NCI-H2227 treated with DMSO at 0.1 percent for 48 hours (cell line): ENCODE measurements at places on chromosomes 1 and 21.
A peak's percentile ranks its signal among the peaks of the same experiment; 100 is the strongest.

DNA sequence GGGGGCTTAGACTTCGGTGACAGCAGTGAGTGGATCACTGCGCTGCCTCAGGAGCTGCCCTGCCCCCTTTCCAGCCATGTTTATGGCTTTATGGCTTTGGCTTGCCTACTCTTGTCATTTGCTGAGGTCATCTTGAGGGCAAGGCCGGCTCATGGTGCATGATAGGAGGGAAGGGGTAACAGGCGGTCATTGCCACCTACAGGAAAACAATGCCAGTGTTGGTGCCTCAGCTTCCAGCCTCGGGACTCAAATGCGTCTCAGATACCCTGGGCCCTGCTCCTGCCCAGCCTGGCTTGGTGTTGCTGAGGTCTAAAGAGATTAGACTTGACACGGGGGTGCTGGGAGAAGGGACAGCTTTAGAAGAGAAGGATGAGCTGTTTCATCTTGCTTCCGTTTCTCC lies 14.5 kb downstream of the KDF1 start:
- no peak for DNase-seq

DNA sequence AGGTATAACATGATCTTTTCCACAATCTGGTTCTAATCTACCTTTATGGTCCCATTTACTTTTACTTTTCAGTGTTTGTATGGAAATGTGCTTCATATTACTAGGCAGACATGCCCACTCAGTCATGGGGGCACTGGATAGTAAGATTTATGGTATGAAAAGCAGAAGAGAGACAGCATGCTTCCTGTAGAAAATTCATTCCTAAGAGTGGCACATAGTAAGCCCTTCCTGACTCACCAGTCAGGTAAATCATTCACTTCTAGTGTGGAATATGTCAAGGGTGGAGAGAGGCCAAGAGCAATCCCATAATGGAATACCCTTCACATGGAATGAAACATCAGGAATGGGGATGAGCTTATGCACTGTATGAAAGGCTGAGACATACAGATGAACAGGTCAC lies 49.5 kb upstream of the BCL10 start:
- DNase-seq, result no peak

GRCh38 chr1:116277840-116278540 lies 95.1 kb upstream of the ATP1A1 start:
- no peak for DNase-seq

DNA sequence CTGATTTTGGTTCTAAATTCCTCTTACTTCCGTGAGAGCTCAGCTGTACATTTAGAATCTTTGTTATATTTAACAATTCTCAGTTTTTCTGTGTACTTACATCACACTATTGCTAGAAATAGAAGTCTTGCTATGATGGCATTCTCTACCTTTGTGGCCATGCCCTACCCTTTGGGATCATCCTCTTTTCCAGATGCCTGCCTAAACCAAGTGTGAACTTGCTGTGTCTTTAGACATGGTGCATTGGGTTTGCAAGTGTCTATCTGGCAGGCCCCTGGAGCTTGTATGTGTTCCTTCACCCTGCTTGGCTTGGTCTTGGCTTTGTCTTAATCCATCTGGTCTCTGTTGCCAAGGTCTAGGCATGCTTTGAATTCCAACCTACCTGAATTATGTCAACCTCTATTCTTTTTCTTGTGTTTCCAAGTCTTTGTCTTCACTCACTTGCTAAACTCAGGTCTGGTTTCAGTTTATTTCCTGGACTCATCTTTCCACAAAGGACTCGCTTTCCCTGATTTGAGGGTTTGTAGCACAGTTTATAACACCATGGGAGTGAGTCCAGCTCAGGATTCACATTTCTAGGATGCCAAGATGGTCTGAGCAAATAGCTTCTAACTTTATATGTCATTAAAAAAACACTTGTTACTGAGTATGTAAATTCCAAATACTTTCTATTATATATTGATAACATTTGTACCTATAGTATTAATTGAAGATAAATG lies 20.6 kb upstream of the APOBEC4 start:
- no peak for DNase-seq

- DNase-seq, result no peak
Observed at GRCh38 chr1:201281573-201281972, 1.7 kb upstream of the PKP1 start.

- no peak for DNase-seq
Observed at GRCh38 chr21:36783612-36784374, 84.9 kb downstream of the SIM2 start.

- no peak for DNase-seq
Observed at GRCh38 chr1:47617381-47618221, 179.8 kb downstream of the FOXD2 start.

GRCh38 chr1:20723159-20723536 lies 5.3 kb upstream of the KIF17 start:
- DNase-seq, result no peak

- DNase-seq, result no peak
Observed at GRCh38 chr1:102732927-102733326, 375.4 kb downstream of the COL11A1 start.

GRCh38 chr1:172578586-172578985 lies 45.6 kb downstream of the SUCO start:
- DNase-seq, result no peak

DNA sequence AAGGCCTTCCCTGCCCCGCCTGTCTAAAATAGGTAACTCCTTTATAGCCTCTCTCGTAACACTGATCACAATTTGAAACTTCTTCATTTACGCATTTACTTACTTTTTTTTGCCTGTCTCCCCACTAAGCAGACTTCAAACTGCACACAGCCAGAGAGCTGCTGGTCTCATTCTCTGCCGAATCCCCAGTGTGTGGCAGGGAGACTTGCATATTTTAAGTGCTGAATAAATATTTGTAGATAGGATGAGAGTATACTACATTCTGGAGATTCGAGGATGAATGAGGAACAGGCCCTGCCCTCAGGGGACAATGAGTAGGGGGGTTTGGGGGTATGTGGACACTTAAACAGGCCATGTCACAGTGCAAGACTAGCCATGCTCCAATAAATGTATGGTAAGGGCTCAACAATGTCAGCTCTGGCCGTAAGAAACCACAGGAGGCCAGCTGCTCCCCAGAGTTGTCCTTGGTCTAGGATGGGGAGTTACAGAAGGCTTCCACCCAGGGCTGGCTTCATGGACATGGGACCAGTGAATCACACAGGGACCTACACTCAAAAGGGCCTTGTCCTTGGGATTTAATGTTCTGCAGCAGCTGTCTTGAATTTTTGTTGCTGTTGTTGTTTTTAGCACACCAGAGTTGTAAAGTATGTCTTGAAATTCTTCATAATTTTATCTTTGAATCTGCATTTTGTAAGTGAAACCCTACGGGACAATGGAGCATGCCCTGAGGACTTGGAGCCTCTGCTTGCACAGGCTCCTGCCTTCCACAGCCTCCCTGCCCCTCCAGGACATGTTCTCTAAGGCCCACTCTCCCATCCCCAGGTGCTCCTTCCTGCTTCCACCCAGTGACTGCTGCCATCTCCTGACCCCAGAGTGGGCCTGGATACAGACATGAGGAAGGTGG lies 8.5 kb downstream of the DIO1 start:
- DNase-seq, result no peak

GRCh38 chr1:159092036-159092760 lies 15.6 kb upstream of the AIM2 start:
- no peak for DNase-seq

GRCh38 chr1:25817840-25818501 lies 1.8 kb upstream of the MTFR1L start:
- peak; percentile 13 for DNase-seq

GRCh38 chr1:55051621-55052020 lies 12.3 kb downstream of the PCSK9 start:
- DNase-seq, result no peak

GRCh38 chr1:183622013-183622412 lies 13.6 kb downstream of the ARPC5 start:
- DNase-seq, result no peak

DNA sequence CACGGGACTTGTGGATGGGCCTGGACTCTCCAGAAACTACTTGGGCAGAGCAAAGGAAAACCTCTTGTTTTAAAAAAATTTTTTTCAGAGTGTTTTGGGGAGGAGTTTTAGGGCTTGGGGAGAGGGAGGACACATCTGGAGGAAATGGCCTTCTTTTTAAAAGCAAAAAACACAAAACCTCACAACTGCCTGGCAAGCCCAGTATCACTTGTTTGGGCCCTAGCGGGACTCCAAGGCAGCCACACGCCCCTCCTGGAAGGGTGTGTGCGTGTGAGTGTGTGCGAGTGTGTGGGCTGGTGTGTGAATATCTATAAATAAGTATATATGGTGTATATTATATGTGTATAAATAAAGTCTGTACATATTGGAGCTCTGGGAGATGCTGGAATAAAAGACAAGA lies 57.7 kb upstream of the ACTL8 start:
- DNase-seq, result no peak

GRCh38 chr1:76218888-76219287 lies 144.3 kb downstream of the ST6GALNAC3 start:
- DNase-seq, result no peak

DNA sequence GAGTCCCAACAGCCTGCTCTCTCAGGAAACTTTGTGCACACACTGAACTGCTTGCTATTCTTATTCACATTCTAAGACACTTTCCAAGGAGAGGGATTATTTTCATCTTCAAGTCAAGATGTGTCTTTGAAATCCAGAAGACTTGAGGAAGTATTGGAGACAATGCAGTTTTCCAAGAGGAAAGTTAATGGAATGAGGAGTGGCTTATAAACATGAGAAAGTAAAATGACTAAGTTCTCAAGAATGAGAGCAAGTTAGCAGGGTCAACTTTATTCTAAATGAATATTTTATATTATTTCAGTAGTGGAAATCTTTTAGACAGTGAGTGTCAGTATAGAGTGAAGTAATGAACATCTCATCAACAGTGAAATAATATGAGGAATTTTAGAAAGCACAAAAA lies 1239.3 kb downstream of the MRPL39 start:
- no peak for DNase-seq

DNA sequence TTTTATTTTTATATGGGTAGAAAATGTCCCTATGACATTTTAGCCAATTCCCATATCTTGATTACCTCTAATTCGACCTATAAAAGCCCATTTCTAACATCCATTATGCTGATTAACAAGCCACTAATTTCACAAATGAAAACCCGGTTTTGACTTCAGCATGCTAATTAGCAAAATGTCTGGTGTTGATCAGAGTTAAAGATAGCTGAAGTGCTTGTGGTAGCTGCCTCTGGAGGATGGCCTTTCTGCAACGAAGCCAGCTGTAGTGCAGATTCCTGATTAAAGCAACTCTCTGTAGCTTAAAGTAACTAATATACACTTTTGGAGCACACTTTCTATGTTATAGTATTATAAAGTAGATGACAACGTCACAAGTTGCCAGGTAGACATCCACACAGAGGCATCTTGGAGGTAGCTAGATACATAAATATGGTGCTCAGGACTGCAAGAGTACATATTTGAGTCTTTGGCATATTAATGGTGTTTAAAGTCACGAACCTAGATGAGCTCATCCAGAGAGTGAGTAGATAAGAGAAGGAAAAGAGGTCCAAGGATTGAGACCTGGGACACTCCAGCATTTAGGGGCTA lies 239.5 kb downstream of the BRINP2 start:
- no peak for DNase-seq

GRCh38 chr1:236522937-236523703 lies 662 bp upstream of the LGALS8 start:
- peak; percentile 15 for DNase-seq

GRCh38 chr1:224245188-224245587 lies 62.1 kb downstream of the DEGS1 start:
- no peak for DNase-seq

DNA sequence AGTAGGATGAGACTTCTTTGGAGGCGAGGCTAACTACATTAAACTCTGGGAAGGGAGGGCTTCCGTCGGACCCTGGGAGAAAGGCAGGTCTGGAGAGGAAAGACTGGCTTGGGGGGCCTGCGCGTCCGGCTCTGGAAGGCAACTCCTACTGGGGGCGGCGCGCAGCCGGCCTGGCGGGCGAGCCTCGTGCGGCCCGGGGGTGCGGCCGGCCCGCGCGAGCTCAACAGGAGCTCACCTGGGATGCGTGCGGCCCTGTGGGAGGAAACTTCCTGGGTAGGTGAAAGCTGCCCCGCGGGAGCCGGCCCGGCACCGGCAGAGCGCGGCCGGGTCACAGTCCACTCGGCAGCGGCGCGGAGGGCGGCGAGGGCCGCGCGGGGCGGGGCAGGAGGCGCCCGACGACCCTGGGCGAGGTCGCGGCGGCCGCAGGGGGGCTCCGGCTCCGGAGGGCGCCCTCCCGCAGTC lies 449 bp downstream of the EPS15 start:
- no peak for DNase-seq

DNA sequence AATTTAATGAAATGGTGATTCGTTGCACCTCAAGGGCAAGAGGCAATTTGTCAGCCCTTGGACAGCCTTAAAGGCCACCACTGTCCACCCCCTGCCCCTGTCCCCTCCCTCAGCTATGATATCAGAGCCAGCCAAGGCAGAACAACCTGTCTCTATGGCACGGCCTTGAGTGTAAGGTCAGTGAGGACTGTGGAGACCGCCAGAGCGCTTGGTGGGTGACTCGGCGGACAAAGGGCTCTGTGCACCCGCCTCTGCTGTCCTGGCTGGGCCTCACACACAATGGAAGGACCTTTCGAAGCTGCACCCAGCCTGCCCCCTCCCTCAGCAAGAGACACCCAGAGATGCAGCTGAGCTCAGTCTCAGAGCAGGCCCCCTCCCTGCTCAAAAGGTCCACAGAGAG lies 50.6 kb downstream of the SDC3 start:
- DNase-seq, result no peak

- no peak for DNase-seq
Observed at GRCh38 chr21:15976807-15977206, 247.0 kb downstream of the USP25 start.

DNA sequence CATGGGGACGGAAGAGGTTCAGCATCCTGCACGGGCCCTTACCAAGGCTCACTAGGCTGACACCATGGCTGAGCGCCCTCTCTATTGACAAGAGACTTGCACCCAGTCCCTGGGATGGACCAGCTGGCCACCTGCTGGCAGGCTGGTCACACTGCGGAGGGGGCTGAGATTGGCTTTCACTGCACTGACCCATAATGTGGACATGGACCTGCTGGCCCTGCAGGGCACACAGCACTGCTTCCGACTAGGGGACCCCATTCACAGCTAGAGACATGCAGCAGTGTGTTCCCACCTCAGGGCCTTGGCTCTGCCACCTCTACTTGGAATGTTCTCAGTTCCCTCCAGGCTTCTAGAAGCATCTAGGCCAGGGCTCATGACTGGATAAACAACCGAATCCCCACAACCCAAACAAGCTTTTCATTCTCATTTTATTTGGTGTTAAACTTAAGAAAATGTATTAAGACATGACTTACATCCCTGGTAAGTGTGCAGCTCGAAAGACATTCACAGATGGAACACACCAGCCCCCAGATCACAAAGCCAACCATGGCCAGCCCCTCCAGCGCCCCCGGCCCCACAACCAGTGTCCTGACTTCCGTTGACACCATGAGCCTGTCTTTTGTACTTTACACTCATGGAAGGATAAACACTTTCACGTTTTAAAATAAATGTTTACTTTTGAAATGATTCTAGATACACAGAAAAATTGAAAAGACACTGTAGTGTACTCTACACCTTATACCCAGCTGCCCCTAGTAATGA lies 9.3 kb upstream of the SRARP start:
- no peak for DNase-seq

- DNase-seq, result no peak
Observed at GRCh38 chr1:147492207-147492606, 49.1 kb upstream of the BCL9 start.
